ENCODE measurements at places on chromosomes 7 and 10. TPM values are rescaled to one million over a fixed set of nuclear protein-coding genes. Genes with fewer than 3 reads are reported as not detected.

PLXDC2 gene
- 31.0 TPM for total RNA-seq

- H3K27me3 ChIP-seq, result no peaks in the 10 kb centered on the region
- DNase-seq, result no peak
- H3K4me1 ChIP-seq, result no peaks in the 10 kb centered on the region
- no peaks in the 10 kb centered on the region for H3K36me3 ChIP-seq
- no peak overlapping the region for H3K27ac ChIP-seq
Observed at GRCh38 chr7:50352282-50352681, 47.8 kb downstream of the IKZF1 start.

AKR1C8 gene
- not detected for total RNA-seq

- H3K27me3 ChIP-seq, result no peaks in the 10 kb centered on the region
- H3K36me3 ChIP-seq, result no peaks in the 10 kb centered on the region
- DNase-seq, result no peak
- no peak overlapping the region for H3K27ac ChIP-seq
Observed at GRCh38 chr7:148914208-148914777, 30.2 kb upstream of the EZH2 start.

- no peaks in the 10 kb centered on the region for H3K36me3 ChIP-seq
- H3K27me3 ChIP-seq, result no peaks in the 10 kb centered on the region
- peak overlapping the region; percentile 7 for H3K27ac ChIP-seq
- H3K4me3 ChIP-seq, result no peak overlapping the region
Observed at GRCh38 chr10:33421789-33422462, 87.5 kb upstream of the NRP1 start.

MKI67 gene
- 0.49 TPM for total RNA-seq

- H3K4me3 ChIP-seq, result no peak overlapping the region
- no peaks in the 10 kb centered on the region for H3K36me3 ChIP-seq
- DNase-seq, result no peak
Observed at GRCh38 chr10:45544191-45544590, 128.4 kb downstream of the ZFAND4 start.

ARMC3 gene
- not detected for total RNA-seq
